ENCODE measurements at places on chromosomes 16 and 17.
A peak's percentile ranks its signal among the peaks of the same experiment; 100 is the strongest.

DNA sequence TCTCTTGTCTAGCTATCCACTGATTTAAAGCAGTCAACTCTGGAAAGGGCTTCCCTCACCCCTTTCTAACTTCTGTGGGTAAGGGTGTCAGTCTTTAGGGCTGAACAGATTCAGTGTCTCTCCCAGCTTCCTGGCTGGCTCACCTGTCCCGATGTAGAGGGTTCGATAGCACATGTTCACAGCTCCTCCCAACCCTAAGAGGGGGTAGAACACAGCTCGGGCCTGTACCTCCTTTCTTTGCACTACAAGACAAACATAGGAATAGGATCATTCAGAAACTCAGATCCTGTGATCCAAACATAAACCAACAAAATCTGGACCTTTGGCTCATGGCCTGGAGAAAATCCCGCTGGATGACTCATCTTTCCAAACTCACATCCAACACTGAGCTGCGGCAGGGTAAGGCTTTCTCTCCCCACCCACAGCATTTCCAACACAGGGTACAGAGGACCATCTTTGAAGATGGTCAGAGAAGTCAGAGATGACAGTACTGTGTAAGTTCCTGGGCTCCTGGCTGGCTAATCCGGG, 5.8 kb upstream of the DHRS13 start:
- peak; percentile 72 for DNase-seq

DNA sequence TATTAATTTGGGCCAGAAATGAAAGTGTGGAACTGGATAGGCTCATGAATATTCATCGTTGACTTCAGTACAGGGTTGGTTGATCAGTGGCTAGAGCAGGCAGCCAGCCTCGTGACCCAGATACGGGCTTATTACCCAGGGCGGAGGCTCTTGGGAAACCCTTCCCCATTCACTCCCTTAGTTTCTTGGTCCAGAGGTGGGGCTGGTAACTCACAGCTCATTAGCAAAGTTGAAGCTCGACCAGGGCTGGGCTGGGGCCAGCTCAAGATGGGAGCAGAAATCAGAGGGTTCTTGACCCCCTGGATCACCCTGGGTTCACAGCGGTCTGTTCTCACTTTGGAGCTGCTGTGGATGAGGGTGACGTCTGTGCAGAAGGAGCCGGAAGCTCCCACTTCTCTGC, 44.6 kb upstream of the GSE1 start:
- no peak for DNase-seq

DNA sequence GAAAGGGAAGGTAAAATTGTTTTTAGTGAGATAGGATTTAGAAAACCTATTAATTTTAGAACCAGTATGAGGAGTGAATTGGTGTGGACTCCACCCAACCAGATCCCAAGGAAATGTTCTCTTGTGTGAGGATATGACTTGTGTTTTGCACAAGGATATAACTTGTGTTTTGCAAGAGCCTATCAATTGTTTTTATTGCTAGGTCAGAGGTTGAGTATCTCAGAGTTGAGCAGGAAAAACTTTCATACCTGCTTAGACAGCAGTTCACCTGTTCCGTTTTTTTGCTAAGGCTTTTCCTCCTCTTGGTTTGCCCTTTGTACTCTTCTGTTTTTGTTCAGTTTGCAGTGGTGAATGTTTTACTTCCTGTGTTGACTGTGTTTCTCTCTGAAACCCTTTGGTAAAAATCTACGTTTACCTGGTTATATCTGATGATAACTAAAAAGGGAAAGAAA, 5.1 kb downstream of the NBR1 start:
- DNase-seq: no peak

DNA sequence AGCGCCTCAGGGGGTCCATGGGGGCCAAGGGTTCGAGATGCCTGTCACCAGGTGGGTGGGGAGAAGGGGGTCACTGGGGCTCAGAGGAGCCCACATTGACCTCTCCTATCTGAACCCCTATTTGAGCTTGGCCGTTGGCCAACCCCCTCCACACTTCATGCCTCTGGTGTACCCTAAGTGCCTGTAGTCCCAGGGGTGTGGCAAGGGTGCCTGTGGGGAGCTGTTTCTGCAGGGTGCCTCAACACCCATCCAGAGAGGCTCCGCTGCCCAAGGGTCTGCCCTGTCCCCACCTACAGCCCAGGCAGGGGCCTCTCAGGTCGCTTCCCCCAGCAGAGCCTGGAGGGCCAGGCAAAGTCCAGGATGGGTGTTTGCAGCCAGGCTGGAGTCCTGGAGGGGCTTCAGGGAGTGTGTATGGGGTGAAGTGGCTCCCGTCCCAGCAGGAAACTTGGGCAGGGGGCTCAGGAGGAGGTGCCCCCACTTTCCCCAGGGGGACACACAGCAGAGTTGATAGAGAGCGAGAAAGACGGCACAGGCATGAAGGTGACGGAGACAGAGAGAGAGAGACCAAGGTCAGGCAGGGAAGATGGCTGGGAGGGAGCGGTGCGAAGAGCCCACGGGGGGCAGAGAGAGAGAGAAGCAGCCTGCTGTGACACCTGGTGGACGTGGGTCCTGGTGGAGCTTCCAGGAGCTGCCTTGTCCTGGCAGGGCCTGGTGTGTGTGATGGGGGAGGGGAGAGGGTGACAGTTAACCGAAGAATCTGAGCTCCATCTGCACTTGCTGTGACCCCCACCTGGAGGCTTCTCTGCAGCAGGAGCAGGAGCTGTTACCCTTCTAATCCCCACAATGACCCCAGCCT, at the start of gene SEPTIN12:
SEPTIN12 (minus strand) TSS at position 719 of the 856 bp plus-strand sequence; CDS start at position 19, 700 bp downstream.
- DNase-seq: no peak

- DNase-seq: peak; percentile 36
Measured at GRCh38 chr16:30368122-30368791, 2.0 kb downstream of the TBC1D10B start.

DNA sequence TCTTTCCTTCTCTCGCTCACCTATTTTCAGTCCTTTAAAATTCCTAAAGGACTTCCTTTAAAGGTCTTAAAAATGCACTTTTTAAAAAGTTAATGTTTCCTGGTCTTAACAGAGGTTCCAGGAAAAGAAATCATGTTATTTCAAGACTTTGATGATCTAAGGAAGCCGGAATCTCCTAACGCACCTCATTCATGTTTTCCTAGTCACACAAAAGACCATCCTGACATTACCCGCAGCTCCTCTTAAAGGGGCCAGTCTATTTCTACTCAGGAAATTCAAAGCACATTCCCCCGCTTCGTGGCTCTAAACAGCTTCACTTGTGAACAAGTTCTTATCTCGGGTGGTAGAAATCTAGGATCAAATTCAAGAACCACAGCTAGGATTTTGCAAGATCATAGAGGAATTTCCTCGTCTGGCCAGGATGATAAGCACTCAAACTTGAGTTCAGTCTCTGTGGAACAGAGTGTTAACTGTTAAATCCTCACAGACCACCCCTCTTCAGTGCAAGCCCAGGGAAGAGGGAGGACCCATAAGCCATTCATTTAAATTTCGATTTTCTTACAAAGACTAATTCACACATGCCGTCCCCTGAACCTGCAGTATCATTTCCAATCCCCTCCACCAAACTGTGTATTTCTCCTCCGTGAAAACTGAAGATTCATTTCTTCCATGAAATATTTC, 137.1 kb upstream of the AXIN2 start:
- no peak for DNase-seq

- no peak for DNase-seq
Measured at GRCh38 chr17:49928837-49929475, 40.0 kb upstream of the DLX4 start.

GRCh38 chr16:10851512-10851911, 25.5 kb upstream of the CIITA start:
- DNase-seq: no peak

GRCh38 chr16:19753815-19754643, 36.0 kb downstream of the IQCK start:
- no peak for DNase-seq

GRCh38 chr17:34290586-34290985, 5.0 kb downstream of the CCL11 start:
- DNase-seq: no peak

GRCh38 chr17:37779554-37779953, 34.7 kb upstream of the HNF1B start:
- peak; percentile 73 for DNase-seq

- no peak for DNase-seq
Measured at GRCh38 chr17:16488186-16488967, 3.6 kb downstream of the LRRC75A start.

GRCh38 chr17:37512442-37513068, 22.9 kb downstream of the DUSP14 start:
- DNase-seq: no peak
